CD14-positive monocyte (primary cell): ENCODE measurements at places on chromosomes 4 and X. TPM values are rescaled to one million over a fixed set of nuclear protein-coding genes. Genes with fewer than 3 reads are reported as not detected.

GBA3 gene
- polyA plus RNA-seq, result not detected

SSX3 gene
- polyA plus RNA-seq, result not detected

MAML3 gene
- polyA plus RNA-seq, result 6.4 and 6.5 TPM in 2 replicates

NWD2 gene
- not detected for polyA plus RNA-seq

MAGEA12 gene
- polyA plus RNA-seq, result not detected in 2 replicates

EMCN gene
- polyA plus RNA-seq, result not detected

- no peaks in the 10 kb centered on the region for H3K27me3 ChIP-seq
- H3K4me3 ChIP-seq, result no peak overlapping the region
- no peak for DNase-seq
- H3K27ac ChIP-seq, result peak overlapping the region; percentile 12
- peaks cover 2% of the 10 kb centered on the region for H3K36me3 ChIP-seq
- H3K4me1 ChIP-seq, result peaks cover 16% of the 10 kb centered on the region
Measured at GRCh38 chr4:48634688-48635308, 144.7 kb downstream of the ZAR1 start.

DNA sequence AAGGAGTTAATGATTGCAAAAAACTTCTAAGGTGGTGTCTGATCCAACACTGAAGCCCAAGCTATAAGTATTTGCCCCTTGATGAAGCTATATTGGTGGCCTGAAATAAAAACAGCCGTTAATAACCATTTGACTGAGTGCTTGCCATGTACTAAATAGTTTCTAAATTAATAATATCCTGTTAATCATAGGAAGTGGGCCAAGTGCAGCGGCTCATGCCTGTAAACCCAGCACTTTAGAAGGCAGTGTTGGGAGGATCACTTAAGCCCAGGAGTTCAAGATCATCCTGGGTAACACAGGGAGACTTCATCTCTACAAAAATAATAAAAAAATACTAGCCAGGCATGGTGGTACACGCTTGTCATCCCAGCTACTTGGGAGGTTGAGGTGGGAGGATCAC is 8.3 kb downstream of the NDP start:
- H3K4me3 ChIP-seq, result no peak overlapping the region
- H3K27me3 ChIP-seq, result no peaks in the 10 kb centered on the region
- no peak for DNase-seq
- H3K27ac ChIP-seq, result no peak overlapping the region

DNA sequence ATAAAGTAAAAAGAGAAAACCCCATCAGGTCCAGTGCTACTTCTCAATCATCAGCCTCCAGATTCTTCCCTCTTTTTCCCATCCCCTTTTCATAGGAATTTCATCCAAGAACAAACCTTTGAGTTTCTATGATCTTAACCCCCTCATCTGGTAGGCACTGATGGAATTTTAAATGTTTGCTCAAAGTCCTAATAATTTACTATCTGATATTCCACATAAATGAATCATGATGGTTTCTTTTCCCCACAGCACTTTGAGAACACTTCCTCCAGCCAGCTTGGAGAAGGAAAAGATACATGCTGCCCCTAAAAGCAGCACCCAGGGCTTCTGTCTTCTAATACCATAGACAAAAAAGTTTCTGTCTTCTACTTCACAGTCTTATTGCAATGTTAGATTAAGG is 19.4 kb upstream of the KLHL8 start:
- H3K27ac ChIP-seq, result no peak overlapping the region
- no peak overlapping the region for H3K4me3 ChIP-seq
- H3K4me1 ChIP-seq, result no peaks in the 10 kb centered on the region
- H3K27me3 ChIP-seq, result no peaks in the 10 kb centered on the region
- H3K36me3 ChIP-seq, result no peaks in the 10 kb centered on the region

DNA sequence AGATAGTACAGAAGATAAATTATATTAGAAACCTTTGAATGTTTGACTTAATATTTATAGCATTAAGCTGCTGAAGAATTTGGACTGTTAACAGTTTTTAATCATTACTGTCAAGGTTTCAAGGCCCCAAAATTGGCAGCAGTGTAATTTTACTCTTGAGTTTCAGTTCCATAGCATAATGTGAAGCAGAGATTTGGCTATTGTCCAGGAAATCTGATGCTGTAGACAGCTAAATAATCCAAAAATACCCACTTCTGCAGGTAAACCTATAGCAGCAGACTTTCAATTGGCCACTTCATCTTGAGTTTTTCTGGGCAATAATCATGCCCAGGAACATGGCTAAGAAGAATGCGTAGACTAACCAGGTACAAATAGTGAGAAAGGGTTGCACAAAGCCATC is 85.0 kb downstream of the RCHY1 start:
- H3K27me3 ChIP-seq, result no peaks in the 10 kb centered on the region
- no peaks in the 10 kb centered on the region for H3K4me1 ChIP-seq
- H3K36me3 ChIP-seq, result no peaks in the 10 kb centered on the region
- no peak overlapping the region for H3K27ac ChIP-seq
- H3K4me3 ChIP-seq, result no peak overlapping the region
- DNase-seq, result no peak

DNA sequence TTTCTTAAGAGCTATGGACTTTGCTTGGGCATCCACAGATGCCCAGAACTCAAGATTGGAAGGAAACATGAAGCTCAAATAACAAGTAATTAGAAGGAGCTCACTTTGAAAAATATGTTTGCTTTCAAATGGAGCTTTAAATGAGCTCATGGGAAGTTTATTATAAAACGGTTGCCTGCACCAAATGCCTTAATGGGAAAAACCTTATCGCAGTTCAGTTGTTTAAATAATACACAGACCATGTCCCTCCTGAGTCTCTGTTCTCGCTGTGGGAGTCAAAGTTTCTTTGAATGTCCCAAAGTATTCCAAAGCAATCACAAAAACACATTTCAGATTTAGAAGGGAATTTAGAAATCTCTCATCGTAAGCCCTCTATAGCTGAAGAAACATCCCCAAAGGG is 31.6 kb upstream of the STIM2 start:
- peaks cover 28% of the 10 kb centered on the region for H3K4me1 ChIP-seq

DNA sequence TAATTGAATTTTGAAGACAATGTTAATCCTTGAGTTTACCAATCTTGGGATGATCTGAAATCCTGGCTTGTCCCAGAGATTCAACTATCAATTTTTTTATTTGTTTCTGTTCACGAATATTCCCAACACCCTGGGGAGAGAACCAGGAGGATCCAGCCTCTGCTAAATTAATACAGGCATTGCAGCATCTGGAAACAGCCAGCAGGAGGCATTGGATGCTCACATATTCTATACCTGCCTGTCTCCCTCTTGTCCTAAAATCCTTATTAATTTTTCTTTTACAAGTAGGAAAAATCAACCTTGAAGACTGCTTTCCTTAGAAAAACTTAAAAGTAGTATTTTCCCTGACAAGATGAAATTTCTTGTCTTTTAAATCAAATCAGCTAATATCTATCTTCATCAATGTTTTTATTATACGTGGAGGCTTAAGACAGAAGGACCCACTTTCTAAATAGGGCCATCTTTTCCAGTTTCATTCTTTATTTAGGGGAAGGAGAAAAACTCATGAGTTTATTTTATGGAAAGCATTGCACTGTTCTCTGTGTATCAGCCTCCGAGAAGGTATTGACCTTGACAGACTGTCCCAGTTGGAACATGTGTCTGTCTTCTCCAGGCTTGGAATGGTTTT is 102.4 kb downstream of the CLNK start:
- no peak overlapping the region for H3K27ac ChIP-seq
- peaks cover 7% of the 10 kb centered on the region for H3K4me1 ChIP-seq
- DNase-seq, result no peak
- no peaks in the 10 kb centered on the region for H3K27me3 ChIP-seq

- no peak for DNase-seq
- H3K4me3 ChIP-seq, result no peak overlapping the region
- no peaks in the 10 kb centered on the region for H3K4me1 ChIP-seq
- no peaks in the 10 kb centered on the region for H3K27me3 ChIP-seq
- H3K36me3 ChIP-seq, result no peaks in the 10 kb centered on the region
Measured at GRCh38 chrX:108704839-108705238, 31.5 kb downstream of the IRS4 start.

GRCh38 chr4:74805601-74806000 is 11.3 kb upstream of the BTC start:
- H3K27me3 ChIP-seq, result no peaks in the 10 kb centered on the region
- no peak for DNase-seq
- H3K27ac ChIP-seq, result no peak overlapping the region
- H3K4me3 ChIP-seq, result no peak overlapping the region
- H3K4me1 ChIP-seq, result no peaks in the 10 kb centered on the region

GRCh38 chr4:120886191-120886590 is 36.3 kb downstream of the PRDM5 start:
- no peak for DNase-seq
- no peaks in the 10 kb centered on the region for H3K36me3 ChIP-seq
- no peak overlapping the region for H3K27ac ChIP-seq
- H3K4me1 ChIP-seq, result no peaks in the 10 kb centered on the region

GRCh38 chrX:132330156-132330729 is 111.0 kb upstream of the RAP2C start:
- H3K27me3 ChIP-seq, result no peaks in the 10 kb centered on the region
- H3K36me3 ChIP-seq, result no peaks in the 10 kb centered on the region
- DNase-seq, result no peak
- no peaks in the 10 kb centered on the region for H3K4me1 ChIP-seq

DNA sequence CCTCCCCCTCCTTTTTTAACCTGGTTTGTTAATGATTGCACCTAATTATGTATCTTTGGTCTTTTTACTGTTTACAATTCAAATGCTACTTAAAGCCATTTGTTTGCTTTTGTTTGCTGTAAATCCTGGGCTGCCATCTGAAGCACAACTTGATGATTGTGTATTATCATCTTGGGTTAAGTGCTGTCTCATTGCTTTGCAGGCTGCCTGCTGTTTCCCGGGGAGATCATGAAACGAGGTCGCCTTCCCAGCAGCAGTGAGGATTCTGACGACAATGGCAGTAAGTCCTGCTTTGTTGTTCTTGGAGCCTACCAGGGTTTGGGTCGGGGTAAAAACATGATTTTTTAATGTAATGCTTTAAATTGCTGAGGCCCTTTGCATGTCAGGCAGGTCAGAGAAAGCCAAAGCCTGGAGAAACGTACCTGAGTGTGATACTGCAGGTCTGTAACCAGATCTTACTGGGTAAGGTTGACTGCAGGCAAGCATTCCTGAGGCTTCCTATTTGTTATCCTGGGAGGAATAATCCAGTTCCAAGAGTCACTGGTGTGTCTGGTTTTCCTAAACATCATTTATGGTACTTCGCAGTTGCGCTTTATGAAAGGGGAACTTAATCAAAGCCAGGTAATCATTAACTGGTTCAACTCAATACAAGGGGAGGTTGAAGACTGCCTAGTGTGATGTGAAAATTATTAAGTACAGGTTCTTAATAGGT is 22.2 kb downstream of the JADE1 start:
- no peak overlapping the region for H3K27ac ChIP-seq
- H3K4me1 ChIP-seq, result peaks cover 9% of the 10 kb centered on the region
- H3K36me3 ChIP-seq, result peaks cover 47% of the 10 kb centered on the region

- DNase-seq, result no peak
- H3K27me3 ChIP-seq, result no peaks in the 10 kb centered on the region
- no peak overlapping the region for H3K27ac ChIP-seq
- H3K36me3 ChIP-seq, result no peaks in the 10 kb centered on the region
- no peak overlapping the region for H3K4me3 ChIP-seq
- peaks cover 44% of the 10 kb centered on the region for H3K4me1 ChIP-seq
Measured at GRCh38 chrX:138986866-138987265, 275.3 kb upstream of the FGF13 start.

- no peaks in the 10 kb centered on the region for H3K4me1 ChIP-seq
- no peak overlapping the region for H3K27ac ChIP-seq
- no peaks in the 10 kb centered on the region for H3K36me3 ChIP-seq
- no peak overlapping the region for H3K4me3 ChIP-seq
Measured at GRCh38 chrX:20080277-20080676, 36.4 kb downstream of the MAP7D2 start.

- H3K27ac ChIP-seq, result no peak overlapping the region
- H3K27me3 ChIP-seq, result no peaks in the 10 kb centered on the region
- H3K4me3 ChIP-seq, result no peak overlapping the region
- H3K36me3 ChIP-seq, result no peaks in the 10 kb centered on the region
- no peak for DNase-seq
Measured at GRCh38 chrX:110287605-110288004, 30.3 kb downstream of the AMMECR1 start.

- no peak overlapping the region for H3K4me3 ChIP-seq
- no peak overlapping the region for H3K27ac ChIP-seq
- no peaks in the 10 kb centered on the region for H3K27me3 ChIP-seq
- H3K4me1 ChIP-seq, result peaks cover 17% of the 10 kb centered on the region
- no peak for DNase-seq
Measured at GRCh38 chr4:177404986-177405385, 37.3 kb downstream of the AGA start.

DNA sequence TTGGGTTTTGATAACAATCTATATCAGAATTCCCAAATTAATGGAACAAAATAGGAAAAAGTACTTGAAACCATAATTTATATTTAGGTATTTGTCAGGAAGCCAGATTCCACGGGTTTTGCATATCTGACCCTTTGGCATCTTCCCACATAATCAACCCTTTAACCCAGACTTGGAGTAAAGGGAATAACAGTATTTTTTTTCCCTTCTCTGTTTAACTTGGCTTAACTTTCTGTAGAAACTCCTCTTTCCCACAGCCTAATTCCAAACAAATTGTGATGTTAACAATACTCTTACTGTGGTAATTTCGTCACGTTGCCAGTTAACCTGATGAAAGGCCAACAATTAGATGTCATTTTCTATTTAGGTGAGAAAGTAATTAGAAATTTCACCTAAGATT is 49.4 kb upstream of the GUCY1A1 start:
- H3K4me1 ChIP-seq, result peaks cover 10% of the 10 kb centered on the region
- H3K27me3 ChIP-seq, result no peaks in the 10 kb centered on the region
- DNase-seq, result no peak
- no peaks in the 10 kb centered on the region for H3K36me3 ChIP-seq
- H3K4me3 ChIP-seq, result no peak overlapping the region

DNA sequence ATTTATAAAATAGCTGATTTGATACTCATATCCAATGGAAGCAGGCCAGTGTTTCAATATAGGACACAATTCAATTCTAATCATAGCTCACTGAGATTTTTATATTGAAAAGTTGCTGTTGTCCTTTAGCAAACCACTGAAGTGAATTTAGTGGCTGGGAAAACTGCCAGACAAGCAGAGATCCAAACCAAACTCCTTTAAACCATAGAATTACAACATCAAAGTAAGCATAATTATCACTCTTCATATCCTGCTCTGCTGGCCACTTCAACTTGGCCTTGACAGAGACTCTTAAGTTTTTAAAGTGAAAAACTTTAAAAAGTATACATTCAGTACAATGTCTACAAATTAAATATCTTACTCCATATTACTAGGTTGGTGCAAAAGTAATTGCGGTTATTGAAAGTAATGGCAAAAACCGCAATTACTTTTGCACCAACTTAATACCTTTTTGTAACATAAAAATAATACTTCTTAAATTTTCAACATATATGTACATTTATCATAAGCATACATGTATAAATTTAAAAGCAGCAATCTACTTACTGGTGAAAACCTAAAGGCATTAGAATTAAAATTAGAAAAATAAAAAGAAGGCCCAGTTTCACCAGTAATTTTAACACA is 433.0 kb downstream of the PCDH10 start:
- no peaks in the 10 kb centered on the region for H3K36me3 ChIP-seq
- no peak overlapping the region for H3K4me3 ChIP-seq
- no peak for DNase-seq
- H3K4me1 ChIP-seq, result no peaks in the 10 kb centered on the region
